ENCODE measurements at places on chromosomes 2 and 18.
A peak's percentile ranks its signal among the peaks of the same experiment; 100 is the strongest.

- peak; percentile 17 for DNase-seq
Observed at GRCh38 chr2:8536686-8537561, 144.9 kb upstream of the ID2 start.

- no peak for DNase-seq
Observed at GRCh38 chr2:241816431-241817121, 7.6 kb downstream of the NEU4 start.

DNA sequence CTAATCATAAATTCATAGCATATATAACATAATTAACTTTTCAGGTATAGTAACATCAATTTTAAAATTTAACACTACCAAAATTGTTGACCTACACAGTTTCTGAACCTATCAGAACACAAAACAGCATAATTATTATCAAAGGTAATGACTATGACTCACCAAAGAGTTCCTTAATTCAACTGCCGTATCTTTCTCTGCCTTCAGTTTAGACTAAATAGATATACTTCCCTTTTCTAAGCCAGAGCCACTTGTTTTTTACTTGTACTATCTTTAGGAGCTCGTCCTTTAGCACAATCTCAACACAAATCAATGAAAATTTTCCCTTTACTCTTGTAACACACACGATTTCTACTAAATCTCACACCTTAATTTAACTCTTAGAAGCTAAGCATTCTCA, 54.4 kb downstream of the CCDC88A start:
- DNase-seq = no peak

GRCh38 chr2:225041207-225041850, 939 bp downstream of the DOCK10 start:
- DNase-seq = peak; percentile 73

GRCh38 chr2:172339371-172340010, 87.9 kb upstream of the ITGA6 start:
- DNase-seq = peak; percentile 21

- DNase-seq = no peak
Observed at GRCh38 chr2:220835583-220835982, 736.5 kb downstream of the EPHA4 start.

GRCh38 chr18:48459016-48459415, 49.8 kb upstream of the ZBTB7C start:
- DNase-seq = no peak

DNA sequence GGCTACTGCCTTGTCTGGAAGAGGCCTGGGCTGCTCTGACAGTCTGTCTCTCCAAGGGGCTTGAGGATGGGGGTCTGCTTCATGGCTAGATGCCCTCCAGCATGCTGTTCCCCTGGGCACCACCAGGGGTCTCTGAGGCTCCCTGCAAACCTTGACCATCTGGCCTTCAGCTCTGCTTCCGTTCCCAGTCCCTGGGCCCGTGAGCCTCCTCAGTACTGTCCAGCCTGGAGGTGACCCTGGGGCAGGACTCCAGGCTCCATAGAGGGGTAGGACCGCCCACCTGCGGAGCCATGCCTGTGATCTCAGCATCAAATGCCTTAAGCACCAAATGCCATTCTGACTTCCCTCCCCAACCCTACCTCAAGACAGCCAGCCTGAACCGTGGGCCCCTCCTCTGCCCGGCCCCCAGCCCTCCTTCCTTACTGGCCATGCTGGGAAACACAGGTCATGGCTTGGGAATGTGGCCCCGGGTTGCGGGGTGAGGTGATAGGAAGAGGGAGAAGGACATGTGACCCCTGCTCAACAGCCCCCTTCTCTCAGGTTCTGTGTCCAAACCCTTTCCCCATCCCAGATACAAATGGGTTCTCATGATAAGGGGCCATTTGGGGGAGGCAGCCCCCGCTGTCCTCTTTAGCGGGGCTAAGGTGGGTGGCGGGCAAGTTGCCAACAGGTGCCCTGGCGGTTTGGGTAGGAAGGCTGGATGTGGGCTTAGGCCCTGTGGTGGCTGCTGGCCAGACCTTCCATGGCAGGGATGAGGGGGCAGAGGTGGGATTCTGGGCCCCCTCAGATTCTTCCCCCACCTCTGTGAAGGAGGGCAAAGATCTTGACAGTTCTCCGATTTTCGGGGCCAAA, 25.0 kb downstream of the SPEG start:
- peak; percentile 49 for DNase-seq

DNA sequence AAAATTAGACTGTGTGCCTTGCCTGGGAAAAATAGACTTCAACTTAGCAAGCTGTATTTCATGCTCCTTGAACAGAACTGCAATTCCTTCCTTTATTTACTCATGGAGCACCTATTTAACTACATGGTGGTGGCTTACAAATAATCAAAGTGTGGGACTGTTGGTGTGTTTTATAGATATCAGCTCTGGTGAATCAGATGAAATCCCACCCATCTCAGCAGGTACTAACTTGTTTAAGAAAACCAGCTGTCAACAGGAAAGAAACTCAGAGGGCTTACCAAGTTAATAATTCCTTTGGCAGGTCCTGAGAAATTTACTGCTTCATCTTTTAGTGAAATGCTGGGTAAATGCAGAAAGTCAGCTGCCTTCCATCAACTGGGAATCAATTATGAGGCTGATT, 830.6 kb downstream of the SLC4A3 start:
- no peak for DNase-seq

DNA sequence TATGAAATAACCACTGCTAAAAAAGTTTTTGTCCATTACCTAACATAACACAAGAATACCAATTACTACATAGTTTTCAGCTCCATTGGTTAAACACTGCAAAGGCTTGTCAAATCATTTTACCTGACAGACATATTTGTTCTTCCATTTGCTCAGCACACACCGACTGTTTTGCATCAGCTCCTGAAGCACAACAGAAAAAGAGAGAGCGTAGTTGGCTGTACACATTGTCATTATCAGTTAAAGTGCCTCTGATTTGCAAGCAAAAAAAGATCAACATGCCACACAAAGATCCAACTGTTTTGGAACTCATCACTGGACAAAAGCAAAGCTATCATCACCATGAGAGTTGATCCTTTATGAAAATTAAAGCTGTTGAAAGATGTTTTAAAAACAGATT, 103.8 kb downstream of the WDPCP start:
- no peak for DNase-seq

- no peak for DNase-seq
Observed at GRCh38 chr2:239826786-239827522, 198.2 kb downstream of the NDUFA10 start.

GRCh38 chr2:12176623-12177454, 430.4 kb downstream of the LPIN1 start:
- DNase-seq = peak; percentile 52

GRCh38 chr18:78487649-78488048, 492.0 kb upstream of the SALL3 start:
- DNase-seq = no peak

DNA sequence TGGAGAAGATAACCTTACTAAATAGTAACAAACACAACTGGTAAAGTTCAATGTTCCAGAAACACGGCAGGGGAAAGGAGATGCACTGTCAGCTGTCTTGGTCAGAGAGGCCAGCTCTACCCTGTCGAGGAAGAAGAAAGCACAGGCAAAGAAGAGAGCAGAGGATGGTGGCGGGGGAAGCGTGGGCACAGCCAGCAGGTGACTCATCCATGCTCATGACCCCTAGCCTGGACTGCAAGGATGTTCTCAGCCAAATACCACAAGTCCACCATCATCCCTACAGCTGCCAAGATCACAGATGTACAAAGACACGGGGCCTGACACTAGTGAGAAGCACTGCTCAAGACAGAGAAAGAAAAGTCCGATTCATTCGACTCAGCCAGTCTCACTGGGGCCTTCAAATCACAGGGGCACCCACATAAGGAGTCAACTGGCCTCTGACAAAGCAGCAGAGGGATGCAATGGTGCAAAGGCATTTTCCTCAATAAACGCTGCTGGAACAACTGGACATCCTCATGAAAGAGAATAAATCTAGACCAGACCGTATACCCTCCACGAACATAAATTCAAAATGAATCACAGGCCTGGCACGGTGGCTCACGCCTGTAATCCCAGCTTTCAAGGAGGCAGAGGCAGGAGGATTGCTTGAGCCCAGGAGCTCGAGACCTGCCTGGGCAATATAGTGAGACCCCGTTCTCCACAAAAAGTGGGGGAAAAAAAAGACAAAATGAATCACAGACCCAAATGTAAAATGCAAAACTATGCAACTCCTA, 5.6 kb downstream of the DTYMK start:
- DNase-seq = no peak

GRCh38 chr2:31110998-31111397, 27.2 kb downstream of the GALNT14 start:
- DNase-seq = no peak

DNA sequence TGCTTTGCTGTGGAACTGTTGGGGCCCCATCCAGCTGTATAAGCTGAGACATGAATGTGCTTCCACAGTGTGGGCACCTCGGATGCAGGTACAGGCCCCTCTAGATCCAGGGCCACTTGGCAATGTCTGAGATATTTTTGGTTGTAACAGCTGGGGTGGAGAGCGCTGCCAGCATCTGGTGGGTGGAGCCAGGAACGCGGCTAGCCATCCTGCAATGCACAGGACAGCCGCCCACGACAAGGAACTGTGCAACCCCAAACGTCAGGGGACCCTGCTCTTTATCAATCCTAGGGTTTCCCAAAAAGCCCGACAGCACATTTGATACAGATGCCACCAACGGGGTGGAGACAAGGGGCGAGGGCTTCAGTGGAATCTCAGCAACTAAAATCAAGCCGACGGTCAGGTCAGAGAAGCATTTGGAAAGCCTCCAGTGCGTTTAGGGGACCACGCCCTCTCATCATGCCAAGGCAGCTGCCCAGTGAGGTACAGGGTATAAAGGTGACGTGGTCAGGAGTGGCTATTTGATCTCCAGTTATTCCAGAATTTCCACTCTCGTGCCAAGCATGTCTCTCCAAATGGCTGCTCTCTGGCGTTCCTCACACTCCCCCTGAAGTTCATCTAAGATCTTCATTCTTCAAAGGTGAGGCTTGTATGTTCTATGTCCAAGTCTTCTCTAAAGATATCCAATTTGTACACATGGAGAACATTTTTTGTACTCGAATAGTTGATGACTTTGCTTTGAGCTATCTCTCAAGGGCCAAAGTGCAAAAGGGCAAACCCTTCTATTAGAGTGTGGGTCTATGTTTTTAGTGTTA, 55.7 kb downstream of the LRRFIP1 start:
- DNase-seq = no peak

DNA sequence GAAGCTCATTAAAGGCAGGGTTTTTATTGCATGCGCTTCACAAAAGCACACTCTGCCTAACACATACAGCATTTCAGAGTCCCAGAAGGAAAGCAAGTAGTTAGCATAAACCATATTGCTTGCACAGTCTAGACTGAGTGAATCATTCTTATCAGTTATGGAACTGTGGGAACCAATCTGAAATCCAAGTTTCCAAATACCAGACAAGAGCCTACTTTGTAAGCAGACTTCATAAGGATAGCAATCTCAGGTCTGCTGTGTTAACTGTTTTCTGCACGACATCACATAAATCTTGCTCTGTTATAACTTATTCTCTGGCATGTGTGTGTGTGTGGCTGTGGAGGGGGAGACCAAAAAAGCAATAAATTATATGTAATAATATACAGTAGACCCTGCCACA, 608.1 kb upstream of the REG3G start:
- DNase-seq = no peak

DNA sequence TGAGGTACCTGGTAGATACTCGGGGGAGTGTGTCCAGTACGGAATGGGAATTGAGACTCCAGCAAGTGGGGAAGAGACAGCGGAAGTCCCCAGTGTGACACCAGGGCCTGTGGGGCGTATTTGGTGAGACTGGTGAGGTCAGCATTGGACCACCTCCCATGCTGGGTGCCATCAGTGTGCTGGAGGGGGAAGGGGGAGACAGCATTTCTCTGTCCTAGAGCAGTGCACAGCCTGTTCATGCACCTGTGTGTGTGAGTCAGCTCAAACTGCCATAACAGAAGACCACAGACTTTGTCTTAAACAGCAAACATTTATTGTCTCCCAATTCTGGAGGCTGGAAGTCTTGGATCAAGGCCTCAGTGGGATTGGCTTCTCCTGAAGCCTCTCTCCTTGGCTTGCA, 301.8 kb downstream of the GBX2 start:
- DNase-seq = no peak

DNA sequence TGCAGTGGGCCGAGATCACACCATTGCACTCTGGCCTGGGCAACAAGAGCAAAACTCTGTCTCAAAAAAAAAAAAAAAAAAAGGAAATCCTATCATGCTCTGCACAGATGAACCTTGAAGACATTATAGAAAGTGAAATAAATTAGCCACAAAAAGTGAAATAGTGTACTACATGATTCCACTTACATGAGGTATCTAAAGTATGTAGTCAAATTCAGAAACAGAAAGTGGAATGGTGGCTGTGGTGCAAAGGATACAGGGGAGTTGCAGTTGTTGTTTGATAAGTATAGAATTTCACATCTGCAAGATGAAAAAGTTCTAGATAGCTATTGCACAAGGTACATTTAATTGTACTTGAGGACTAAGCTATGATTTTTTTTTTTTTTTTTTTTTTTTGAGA, 5.2 kb downstream of the ZRANB3 start:
- DNase-seq = no peak

- no peak for DNase-seq
Observed at GRCh38 chr2:128702616-128703015, 383.9 kb upstream of the HS6ST1 start.

- no peak for DNase-seq
Observed at GRCh38 chr2:75503048-75503607, 57.6 kb downstream of the EVA1A start.

- DNase-seq = no peak
Observed at GRCh38 chr2:86393521-86394491, 47.4 kb upstream of the KDM3A start.

GRCh38 chr2:238358769-238359168, 38.5 kb downstream of the TRAF3IP1 start:
- DNase-seq = no peak

- DNase-seq = no peak
Observed at GRCh38 chr2:20641123-20641985, 9.5 kb downstream of the HS1BP3 start.

- DNase-seq = no peak
Observed at GRCh38 chr18:74899554-74899953, 301.9 kb downstream of the ZNF407 start.

- DNase-seq = no peak
Observed at GRCh38 chr2:110977403-110977802, 143.3 kb upstream of the BCL2L11 start.

GRCh38 chr2:96884299-96885094, 14.6 kb upstream of the SEMA4C start:
- DNase-seq = no peak

GRCh38 chr2:45637440-45637839, 14.0 kb upstream of the PRKCE start:
- no peak for DNase-seq

DNA sequence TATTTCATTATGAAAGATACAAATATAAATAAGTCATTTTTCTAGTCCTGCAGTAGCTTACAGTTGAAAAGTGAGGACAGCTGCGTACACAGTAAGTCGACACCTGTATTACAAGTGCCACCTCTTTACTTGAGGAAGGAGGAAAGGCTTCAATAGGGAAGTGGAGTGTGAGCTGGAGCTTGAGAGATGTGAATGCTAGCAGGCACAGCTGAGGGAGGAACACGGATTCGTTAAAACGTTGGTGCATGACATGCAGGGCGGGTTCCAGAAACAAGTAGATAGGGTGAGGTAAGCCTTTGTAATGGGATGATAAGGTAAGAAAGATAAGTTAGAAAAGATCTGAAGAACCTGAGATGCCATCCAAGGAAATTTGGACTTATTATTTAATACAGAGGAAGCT, 98.1 kb upstream of the CSRNP3 start:
- no peak for DNase-seq
